ENCODE measurements at places on chromosomes 6 and 20.

- peak; percentile 61 for DNase-seq
Measured at GRCh38 chr20:62368976-62369814, 2.1 kb upstream of the LAMA5 start.

GRCh38 chr6:170128811-170129681, 161.8 kb downstream of the DLL1 start:
- no peak for DNase-seq

GRCh38 chr6:112259337-112259675, 4.9 kb upstream of the LAMA4 start:
- DNase-seq: no peak

DNA sequence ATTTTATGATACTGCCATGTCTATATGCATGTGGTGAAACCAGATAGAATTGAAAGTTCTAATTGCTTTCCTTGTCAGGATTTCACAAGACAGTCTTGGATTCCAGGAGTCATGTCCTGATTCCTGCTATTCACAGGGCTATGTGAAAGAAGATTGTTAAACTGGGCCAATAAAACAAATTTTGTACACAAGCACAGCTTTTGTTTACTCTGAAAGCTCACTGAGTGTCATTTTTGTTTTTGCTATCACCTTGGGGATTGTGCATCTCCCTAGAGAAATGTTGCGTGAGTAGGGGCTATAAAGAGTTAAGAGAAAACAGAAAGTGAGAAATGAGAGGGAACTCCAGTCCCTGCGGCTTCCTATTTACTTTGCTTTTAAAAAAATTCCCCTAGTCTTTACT, 627.5 kb downstream of the PKHD1 start:
- no peak for DNase-seq

DNA sequence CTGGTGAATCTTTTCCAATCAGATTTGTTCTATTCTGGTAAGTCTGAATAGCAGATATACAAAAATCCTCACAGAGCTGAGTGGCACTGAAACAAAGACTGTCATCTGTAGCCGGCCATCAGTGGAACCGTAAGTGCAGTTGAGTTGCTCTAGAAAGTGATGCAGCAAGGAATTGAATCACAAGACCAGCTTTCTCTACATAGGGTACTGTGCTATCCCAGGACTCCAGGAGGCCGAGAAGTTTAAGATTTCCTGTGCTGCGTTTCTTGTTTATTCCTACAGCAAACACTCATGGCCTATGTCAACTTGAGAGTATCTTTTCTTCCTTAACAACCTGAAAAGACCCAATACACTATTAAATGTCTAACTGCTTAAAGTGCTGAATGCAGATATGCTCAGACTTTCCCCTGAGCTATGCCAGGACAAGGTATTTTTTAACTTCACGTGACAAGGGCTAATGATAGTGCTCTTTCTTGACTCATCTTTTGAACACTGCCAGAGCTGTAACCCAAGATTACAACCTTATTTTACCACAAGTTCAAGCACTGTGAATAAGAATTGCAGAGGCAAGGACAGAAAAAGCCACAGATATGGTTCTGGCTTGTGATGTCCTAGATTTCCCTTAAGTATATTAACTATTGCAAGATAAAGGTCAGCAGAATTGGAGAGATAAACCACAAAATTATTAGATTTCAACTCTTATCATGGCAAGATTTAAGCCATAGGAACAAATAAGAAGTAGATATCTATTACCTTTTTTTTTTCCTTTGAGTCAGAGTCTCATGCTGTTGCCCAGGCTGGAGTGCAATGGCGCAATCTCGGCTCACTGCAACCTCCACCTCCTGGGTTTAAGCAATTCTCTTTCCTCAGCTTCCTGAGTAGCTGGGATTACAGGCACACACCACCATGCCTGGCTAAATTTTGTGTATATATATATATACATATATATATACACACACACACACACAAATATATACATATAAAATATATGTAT, 71.6 kb downstream of the GJA1 start:
- DNase-seq: peak; percentile 23

- peak; percentile 49 for DNase-seq
Measured at GRCh38 chr6:134117409-134117808, 65.0 kb upstream of the SLC2A12 start.

- DNase-seq: peak; percentile 94
Measured at GRCh38 chr20:50724851-50725723, 6.3 kb upstream of the PARD6B start.

DNA sequence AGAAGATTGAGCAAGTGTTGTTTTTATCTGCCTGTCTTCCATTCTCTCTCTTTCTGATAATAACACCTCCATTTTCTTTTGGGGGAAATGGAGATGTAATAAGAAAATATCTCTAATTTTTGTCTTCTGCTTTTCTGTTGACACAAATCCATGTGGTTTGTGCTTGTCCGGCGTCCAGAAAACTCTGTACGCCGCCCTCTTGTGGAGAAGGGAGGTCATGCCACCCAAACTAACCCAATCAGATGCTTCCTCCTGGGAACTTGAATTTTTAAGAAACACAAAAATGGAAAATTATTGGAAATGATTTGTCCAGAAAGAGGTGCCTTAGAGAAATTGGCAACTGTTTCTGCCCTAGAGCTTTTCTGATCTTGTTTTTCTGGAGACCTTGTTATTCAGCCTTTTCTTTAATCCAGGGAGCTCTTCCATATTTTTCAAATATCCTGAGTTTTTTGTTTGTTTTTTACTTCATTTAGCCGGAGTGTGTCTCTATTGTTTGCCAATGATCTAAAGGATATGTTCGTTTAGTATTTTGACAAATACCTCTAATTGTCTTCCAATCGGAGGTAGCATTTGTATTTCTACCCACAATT, 17.8 kb upstream of the FNDC1 start:
- DNase-seq: peak; percentile 55

GRCh38 chr20:43941476-43942200, 27.0 kb downstream of the TOX2 start:
- peak; percentile 40 for DNase-seq

DNA sequence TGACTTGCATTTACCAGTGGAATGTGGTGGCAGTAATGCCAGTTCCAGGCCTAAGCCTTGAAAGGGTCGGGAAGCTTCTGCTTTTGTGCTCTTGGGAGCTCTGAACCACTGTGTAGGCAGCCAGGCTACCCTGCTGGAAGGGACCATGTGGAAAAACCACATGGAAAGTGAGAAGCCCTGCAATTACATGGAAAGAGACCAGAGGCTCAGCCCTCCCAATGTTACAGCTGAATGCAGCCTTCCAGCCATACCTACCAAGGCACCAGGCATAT, 14.9 kb upstream of the KCNB1 start:
- DNase-seq: no peak
